ENCODE measurements at places on chromosomes 6 and 20.
A peak's percentile ranks its signal among the peaks of the same experiment; 100 is the strongest.

GRCh38 chr6:32937230-32937633, 3.6 kb downstream of the HLA-DMB start:
- no peak for DNase-seq

GRCh38 chr20:34628026-34628425, 48.9 kb downstream of the PIGU start:
- DNase-seq: no peak

DNA sequence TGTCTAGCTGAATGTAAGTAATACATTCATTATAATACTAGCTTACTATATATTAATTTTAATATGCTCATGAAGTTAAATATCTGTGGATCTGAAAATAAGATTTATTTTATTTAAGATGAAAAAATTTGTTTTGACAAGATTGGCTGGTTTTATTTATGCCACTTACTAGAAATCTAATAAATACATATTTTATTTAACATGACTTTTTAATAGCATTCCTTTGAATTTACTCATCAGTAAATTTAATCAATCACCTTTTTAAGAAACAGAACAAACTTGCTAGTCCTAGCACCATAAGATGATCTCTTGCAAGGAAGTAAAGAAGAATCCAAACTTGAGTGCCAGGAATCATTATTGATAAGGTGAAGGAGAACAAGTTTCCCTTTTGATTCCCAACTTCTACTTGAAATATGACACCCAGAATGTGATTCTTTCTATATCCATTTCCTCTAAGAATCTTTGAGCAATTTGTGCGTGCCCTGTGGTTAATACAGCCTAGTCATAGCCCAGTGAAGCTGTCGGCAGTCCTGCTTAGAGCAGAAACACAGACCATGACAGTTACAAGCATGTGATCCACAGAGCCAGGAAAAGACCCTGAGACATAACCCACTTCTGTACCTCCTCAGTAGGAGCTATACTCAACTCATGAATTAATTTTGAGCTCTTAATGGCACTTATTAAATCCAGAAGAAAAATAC, 282.3 kb upstream of the QKI start:
- DNase-seq: no peak

- DNase-seq: no peak
Observed at GRCh38 chr6:53302678-53303360, 45.9 kb downstream of the ELOVL5 start.

- no peak for DNase-seq
Observed at GRCh38 chr20:59661153-59661552, 56.8 kb downstream of the PHACTR3 start.

- no peak for DNase-seq
Observed at GRCh38 chr6:39276379-39276995, 37.7 kb downstream of the KCNK17 start.

GRCh38 chr6:100289285-100289684, 175.4 kb downstream of the SIM1 start:
- DNase-seq: no peak

GRCh38 chr20:52193886-52194545, 2.4 kb upstream of the ZFP64 start:
- DNase-seq: no peak

DNA sequence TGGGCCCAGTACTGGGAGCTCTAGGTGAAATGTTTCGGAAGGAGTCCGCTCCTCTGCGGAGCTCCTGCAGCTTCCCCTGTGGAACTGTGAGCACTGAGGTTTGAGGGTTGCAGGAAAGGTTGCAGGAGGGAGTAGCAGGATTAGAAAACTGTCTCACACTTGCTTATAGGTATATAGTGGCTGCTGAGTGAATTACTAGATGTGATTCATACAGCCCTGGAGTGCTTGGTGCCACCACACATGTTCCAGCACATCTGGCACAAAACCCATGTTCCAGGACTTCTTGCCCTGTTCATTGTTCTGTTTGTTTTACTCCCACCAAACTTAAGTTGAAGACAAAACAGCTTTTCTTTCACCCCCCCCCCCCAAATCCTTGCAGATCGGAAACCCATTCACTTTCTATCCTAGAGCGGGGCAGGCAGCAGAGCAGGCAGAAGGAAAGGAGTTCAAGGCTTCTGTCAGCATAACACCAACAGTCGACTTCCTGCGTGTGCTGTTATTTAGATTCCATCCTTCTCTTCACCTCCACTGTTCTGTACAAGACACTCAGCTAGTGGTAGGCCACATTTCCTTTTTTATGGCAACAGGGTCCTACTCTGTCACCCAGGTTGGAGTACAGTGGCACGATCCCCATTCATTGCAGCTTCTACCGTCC, 669 bp upstream of the PEX6 start:
- no peak for DNase-seq

- no peak for DNase-seq
Observed at GRCh38 chr6:113365191-113365590, 492.0 kb upstream of the MARCKS start.

GRCh38 chr6:16651871-16652270, 109.4 kb downstream of the ATXN1 start:
- DNase-seq: no peak

GRCh38 chr20:60637801-60638200, 614.3 kb upstream of the CDH4 start:
- no peak for DNase-seq

DNA sequence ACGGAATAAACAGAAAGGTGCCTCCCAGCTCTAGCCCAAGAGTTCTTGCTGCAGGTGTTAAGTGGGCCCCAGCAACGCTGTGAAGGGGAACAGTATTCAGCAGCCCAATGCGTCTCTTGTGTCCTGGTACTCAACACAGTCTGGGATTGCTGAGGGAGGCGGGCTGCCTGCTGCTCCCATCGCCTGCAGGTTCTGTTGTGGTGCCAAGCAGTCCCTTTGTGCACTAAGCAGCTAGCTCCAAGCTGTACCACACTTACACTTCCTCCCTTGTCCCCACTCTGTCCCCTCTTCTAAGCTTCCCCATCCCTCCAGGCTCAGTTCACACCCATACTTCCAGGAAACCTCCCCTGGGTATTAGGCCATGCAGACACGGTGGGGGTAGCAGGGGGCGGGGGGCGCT, 92.7 kb downstream of the AGPAT4 start:
- no peak for DNase-seq

DNA sequence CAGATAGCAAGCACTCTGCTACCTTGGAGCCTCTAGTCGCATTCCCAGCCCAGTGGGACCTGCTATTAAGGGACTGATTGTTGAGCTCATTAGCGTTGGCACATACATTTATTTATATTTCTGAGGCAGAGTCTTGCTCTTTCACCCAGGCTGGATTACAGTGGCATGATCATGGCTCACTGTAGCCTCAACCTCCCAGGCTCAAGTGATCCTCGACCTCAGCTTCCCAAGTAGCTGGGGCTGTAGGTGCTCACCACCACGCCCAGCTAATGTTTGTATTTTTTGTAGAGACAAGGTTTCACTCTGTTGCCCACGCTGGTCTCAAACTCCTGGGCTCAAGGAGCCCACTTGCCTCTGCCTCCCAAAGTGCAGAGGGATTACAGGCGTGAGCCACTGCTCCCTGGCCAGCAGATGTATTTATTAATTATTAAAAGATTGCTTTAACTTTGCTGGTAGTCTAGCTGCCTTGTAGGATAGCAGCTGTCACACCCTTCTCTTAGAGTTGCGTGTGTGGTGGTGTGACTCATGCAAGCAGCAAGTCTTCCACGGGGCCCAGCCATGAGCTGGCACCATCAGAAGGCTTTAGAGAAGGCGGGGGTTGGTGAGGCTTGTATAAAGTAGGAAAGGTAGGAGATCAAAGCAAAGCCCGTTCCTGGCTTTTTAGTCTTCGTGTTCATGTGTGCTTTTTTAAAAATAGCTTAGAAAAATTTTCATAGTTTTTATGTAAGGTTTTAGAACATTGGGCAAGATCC, 16.5 kb downstream of the ACTR5 start:
- no peak for DNase-seq

GRCh38 chr6:49766762-49767161, 20.3 kb downstream of the PGK2 start:
- no peak for DNase-seq

GRCh38 chr6:121032268-121033006, 301.8 kb downstream of the TBC1D32 start:
- no peak for DNase-seq

- DNase-seq: no peak
Observed at GRCh38 chr20:57438552-57438951, 47.4 kb downstream of the RBM38 start.

DNA sequence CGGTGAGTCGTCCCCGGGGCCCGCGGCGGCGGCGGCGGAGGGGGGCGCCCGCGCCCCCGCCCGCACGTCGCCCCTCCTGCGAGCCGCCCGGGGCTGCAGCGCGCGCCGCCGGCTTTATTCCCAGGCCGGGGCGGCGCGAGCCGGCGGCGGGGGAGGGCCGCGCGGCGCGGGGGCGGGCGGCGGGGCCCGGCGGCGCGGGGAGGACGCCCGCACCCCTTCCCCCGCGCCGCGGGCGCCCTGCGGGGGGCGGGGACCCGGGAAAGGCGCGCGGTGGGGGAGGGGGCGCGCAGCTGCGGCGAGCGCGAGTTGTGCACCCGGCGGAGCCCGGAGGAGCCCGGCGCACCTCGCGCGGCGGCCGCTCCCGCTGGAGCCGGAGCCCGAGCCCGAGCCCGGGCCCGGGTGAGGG, 646 bp downstream of the HMGA1 start:
- no peak for DNase-seq

DNA sequence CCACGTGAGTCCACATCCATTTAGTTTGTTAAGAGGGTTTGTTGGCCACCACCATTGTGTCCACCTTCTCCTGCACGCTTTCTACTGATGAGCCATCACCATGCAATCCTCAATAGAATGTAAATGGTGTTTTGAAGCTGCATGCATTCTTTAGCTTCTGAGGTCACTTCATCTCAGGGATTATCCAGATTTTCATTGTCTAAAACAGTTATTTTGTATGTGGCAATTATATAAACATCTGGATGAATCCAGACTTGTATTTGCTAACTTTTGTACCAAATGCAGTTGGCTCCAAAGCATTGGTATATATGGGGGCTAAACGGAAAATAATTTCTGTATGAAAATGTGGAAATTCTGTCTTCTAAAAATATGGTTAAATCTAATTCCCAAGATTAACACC, 231.2 kb upstream of the ARID1B start:
- no peak for DNase-seq

GRCh38 chr20:33624399-33624798, 37.7 kb upstream of the C20orf144 start:
- no peak for DNase-seq

- DNase-seq: peak; percentile 4
Observed at GRCh38 chr6:30678964-30679726, 6.3 kb upstream of the DHX16 start.

GRCh38 chr20:45918182-45918737, 6.3 kb upstream of the PLTP start:
- DNase-seq: no peak

- DNase-seq: no peak
Observed at GRCh38 chr6:161813156-161813555, 539.3 kb upstream of the AGPAT4 start.

DNA sequence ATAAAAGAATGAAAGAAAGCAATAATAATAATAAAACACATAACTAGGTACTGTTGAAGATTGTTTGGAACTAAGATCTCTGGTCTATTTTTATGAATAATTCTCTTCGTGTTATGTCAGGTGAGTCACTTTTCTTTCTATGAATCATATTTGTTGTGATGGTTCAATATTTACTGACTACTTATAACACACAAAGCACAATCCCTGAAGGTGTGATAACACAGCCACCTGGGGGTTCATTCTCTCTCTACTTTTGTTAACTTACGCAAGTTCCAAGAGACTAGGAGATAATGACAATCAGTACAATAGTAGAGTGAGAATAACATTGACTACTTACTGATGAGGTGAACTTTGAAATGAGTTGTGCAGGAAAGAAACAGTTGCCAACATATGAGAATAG, 149.9 kb downstream of the IBTK start:
- no peak for DNase-seq

Measured in cerebellar nuclear complex (tissue), 1 donor.